ENCODE measurements at places on chromosomes 11 and 22.

- DNase-seq = no peak
Observed at GRCh38 chr22:49688516-49689254, 139.0 kb downstream of the BRD1 start.

DNA sequence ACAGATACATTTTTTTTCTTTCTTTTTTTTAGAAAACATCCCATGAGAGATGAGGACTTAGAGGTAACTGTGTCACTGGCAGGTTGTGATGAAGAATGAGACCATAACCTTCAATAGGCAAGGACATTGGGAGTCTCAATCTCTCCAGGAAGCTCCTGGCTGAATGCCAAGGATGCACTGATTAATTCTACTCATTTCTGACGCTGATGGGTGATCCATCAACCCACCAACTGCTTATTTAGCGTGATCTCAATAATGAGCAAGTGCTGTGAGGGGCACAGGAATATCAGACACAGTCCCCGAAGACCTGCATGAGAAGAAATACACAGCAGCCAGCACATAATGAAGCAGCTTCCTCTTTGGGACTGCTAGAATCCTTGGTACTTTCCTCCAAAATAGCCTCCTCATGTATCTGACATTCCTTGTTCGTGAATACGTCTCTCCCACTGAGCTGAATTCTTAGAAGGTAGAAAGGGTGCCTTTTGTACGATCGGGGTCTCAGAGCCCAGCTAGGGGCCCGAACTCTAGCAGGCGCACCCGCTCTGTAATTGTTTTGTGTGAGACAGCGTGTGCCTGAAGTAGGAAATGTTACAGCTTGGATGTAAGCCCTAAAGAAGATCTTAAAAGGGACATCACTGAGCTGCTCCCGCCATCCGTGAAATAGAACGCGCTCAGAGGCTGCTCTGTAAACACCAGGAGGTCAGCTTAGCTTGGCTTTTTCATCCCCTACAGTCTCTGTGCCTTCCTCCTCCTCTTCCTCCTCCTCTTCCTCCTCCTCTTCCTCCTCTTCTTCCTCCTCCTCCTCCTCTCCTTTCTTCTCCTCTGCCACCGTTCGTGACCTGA lies 7.2 kb downstream of the CLMP start:
- no peak for DNase-seq

- DNase-seq = no peak
Observed at GRCh38 chr22:27557286-27558008, 244.1 kb downstream of the MN1 start.

DNA sequence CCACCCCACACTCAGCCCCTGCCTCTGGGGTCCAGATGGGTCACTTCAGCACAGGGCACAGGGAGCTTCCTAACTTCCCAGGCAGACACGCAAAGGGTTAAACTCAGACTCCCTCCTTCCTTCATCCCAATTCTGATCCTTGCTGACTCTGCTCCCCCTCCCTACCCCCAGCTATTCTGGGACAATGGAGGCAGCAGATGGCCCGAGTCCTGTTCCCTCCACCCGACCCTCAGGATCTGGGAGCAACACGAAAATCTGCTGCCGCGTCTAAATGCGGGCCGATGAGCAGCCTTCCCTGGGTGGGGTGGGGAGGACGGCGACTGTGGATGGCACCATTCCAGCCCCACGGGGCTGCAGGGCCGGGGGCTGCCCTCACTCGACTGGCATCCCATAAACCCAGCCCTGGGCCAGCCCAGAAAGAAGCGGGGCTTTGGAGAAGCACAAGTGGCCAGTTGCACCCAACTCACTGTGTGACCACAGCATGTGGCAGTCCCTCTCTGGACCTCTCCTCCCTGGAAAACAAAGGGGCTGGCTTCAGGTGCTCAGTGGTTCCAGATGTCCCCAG lies 18.7 kb downstream of the MFNG start:
- no peak for DNase-seq
